Heart right ventricle (tissue), 16 donors: ENCODE measurements at places on chromosomes 1 and 21.

DNA sequence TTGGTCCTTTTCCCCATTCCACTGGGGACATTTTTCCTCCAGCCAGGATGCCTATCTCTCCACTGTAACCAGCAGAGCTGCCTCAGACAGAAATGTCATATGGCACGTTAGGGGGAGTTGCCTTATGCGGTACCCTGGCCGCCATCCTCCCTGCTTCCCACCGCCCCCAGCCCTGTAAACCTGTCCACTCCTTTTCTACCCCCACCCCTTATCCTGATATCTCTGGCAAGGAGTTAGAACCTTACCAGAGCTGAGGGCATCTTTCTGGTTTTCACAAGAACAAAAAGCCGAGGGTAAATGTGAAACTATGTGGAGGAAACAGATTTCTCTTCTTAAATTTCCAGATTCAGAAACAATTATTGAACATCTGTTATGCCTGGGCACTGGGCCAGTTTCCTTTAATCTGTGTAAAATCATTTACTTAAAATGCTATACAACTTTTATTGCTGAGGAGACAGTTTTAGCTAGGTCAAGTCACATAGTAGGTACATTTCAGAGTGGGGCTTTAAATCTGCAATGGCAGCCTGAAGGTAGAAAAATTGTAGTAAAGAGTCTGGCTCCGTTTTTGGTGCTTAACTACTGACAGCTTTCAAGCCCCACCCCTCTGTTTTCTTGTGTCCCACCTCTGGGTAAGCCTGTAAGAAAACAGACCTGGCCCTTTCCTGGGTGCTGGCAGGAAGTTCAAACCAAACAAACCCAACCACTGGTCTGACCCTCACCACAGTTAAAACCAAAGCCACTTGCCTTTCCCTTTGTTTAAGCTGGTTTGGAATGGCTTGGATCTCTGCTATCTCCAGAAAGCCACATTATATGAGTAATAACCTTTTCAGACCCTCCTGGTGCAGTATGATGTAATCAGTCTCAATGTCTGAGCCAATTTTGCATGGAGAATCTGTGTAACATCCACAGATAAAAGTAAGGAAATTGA lies 319.0 kb downstream of the HHAT start:
- no peak for DNase-seq

- no peak for DNase-seq
Measured at GRCh38 chr1:100502052-100502792, 35.7 kb upstream of the GPR88 start.

DNA sequence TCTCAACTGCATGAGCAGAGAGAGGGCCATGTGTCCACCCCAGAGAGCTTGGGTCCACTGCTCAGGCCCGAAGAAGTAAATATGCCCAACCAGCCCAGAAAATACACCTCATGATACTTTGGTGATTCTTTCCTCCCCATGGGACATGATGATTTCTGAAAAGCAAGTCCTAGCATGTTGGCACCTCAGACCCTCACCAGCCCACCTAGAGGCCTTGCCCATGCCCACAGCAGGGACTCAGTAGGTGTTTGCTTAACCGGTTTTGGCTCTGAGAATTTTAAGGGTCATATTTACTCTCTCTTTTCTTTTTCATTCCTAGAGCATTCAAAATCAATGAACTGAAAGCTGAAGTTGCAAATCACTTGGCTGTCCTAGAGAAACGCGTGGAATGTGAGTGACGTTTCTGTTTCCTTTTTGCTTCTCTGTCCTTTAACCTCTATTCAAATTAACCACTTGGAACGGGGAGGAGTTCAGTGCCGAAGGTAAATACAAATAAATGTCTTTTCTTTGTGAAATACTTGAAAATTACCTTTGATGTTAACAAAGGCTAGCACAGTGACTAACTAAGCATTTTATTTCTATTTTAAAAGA lies 79.7 kb downstream of the PDE9A start:
- no peak for DNase-seq

- no peak for DNase-seq
Measured at GRCh38 chr1:31441558-31441957, 28.5 kb downstream of the SERINC2 start.

DNA sequence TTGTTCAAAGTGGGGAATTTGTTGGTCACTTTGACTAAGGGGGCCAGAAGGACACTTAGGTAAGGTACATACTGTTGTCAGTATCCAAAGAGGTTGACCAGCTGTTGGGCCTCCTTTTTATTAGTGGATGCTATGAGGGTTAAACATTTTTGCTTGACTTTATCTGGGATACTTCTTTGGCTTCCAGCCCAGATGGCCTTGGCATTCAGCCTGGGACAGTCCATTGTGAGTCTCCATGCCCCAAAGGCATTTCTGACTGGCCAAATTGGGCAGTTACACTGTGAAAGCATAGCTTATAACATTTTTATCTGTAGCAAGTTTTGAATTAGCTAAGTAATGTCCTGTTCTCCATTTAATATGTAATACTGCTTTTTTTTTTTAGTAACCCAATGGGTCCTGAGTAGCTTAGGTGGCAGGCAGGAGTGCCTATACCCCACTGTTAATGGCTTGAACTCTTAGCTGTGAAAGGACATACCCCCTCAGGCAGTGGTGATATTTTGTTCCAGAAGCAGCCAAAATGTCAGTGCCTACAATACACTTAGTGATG lies 35.4 kb upstream of the CD1D start:
- DNase-seq: peak; percentile 65

- DNase-seq: no peak
Measured at GRCh38 chr21:45187646-45188045, 100.0 kb downstream of the POFUT2 start.

DNA sequence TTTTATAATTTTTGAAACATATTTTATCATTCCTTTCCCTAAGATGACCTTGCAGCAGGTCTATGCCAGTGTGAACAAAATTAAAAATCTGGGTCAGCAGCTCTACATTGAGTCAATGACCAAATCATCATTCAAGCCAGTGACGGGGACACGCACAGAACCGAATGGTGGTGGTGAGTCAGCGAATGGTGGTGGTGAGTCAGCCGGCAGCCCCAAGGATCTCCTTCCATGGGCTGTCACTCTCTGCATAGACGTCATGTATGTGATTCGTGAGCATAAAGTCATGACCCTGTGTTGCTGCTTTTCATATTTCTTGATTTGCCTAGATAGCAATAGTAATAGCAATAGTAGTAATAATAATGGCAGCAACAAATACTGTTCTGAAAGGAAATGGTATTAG lies 26.3 kb downstream of the PER3 start:
- DNase-seq: no peak

- DNase-seq: no peak
Measured at GRCh38 chr1:224673141-224673540, 57.0 kb downstream of the CNIH3 start.

- DNase-seq: no peak
Measured at GRCh38 chr21:17370263-17370662, 142.6 kb upstream of the CXADR start.

DNA sequence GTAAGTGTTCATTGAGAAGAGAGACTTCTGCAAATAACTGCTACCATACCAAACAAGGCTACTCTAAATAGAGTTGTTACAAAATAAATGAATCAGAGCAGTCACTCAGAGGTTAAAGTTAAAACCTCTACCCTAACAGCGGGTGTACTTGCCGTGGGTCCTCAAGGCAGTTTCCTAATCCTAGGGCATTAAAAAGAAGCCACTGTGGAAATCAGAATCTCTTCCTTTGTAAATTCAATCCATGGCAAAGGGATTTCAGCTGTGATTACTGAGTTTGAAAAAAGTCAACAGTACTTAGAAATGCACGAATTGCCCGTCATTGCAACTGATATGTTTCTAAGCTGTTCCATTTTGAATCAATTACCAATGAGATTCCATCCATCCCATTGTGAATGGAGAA lies 13.5 kb downstream of the TBX15 start:
- DNase-seq: no peak

DNA sequence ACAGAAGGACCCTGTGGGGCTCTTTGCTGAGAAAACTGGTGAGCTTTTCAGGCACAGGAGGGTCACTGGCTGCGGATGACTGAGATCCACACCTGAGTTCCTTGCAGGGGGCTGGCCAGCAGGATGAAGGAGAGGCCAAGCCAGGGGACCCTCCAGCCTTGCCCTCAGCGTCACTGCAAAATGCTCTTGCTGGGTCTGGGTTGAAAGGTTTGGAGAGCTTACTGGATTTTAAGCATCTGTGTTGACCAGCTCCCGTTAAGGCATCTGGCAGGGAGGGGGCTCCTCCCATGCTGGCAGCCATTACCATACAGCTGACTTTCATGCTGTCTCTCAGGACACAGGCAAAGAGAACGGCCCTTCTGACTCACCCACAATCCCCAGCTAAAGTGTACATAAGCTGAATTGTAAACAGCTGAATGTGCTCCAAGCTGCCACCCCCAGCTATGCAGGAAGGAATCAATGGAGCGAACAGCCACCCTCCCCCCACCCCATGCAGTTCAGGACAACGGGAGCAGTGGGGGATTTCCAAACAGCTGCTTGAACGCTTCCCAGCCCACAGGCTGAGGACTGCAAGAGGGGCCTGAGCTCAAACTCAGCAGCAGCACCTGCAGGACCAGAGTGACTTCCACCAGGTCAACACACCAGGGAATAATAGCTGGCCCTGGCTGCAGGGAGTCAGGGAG lies 21.3 kb upstream of the A3GALT2 start:
- DNase-seq: peak; percentile 69

- no peak for DNase-seq
Measured at GRCh38 chr1:100597061-100597741, 59.3 kb downstream of the GPR88 start.

GRCh38 chr1:244075247-244075722 lies 24.2 kb downstream of the ZBTB18 start:
- DNase-seq: no peak

DNA sequence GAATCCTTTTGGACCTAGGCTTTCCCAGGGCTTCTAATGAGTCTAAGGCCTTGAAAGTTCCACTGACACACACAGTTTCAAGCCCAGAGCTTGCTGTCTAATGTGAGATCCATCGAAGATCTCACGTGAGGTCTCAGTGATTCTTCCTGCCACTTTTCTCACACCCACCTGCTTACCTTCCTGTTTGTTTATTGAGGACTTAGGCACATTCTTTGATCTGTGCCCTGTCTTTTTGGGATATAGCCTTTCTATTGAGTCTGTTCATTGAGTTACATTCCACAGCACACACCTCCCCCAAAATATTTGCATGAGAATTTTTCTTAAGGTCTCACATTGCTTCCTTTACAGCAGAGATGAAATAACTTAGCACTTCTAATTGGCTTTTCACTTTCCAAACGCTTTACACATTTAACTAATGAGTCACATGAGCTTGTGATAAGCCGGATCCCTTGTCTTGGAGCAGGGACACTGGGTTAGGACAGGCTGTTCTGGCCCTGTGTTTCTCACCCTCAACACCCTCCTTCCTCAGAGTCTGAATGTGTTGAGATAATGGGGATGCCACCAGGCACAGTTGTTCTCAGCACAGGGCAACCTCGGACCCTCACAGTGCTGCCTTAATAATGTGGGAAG lies 288.3 kb downstream of the TM2D1 start:
- DNase-seq: no peak

GRCh38 chr1:98749152-98749756 lies 87.7 kb downstream of the SNX7 start:
- no peak for DNase-seq

DNA sequence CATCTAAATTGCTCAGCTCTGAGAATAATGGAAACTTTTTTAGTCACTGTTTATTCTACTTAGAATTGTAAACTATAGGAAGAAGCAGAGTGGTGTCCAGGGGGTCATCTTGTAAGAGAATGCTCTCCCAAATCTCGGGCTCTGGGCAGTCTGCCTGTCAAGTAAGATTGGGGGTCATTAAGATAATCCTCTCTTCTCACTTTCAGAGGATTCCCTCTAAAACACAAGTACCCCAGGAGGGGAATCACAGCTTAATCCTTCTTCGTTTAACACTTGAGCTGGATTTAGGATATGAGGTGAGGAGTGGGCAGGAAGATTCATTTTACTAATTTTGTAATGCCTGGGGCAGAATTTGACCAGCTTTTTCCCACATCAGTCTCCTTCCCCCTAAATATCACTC lies 81.2 kb downstream of the RPS6KA1 start:
- DNase-seq: no peak

DNA sequence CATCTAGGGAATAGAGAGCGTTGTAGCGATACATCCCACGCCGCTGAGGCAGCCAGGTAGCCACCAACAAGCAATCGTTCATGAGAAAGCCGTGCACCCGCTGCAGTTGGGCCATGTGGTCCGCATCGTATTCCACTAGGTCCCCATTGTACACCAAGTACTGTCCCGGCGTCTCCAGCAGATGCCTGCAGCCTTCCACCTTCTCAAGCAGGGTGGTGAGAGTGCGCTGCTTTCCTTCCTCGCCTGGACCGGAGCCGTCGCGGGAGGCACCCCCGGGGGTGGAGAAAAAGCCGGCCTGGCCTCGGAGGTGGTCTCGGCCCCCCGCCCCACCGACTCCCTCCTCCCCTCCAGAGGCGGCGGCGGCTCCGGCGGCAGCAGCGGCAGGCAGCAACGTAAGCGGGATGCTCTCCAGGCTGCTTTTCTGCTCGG lies 595 bp downstream of the EXOC8 start:
- DNase-seq: peak; percentile 35
